ENCODE measurements at places on chromosomes 16 and 17.

- DNase-seq: no peak
These were observed 11.4 kb upstream of the CCL1 start for GRCh38 chr17:34374457-34374856.

DNA sequence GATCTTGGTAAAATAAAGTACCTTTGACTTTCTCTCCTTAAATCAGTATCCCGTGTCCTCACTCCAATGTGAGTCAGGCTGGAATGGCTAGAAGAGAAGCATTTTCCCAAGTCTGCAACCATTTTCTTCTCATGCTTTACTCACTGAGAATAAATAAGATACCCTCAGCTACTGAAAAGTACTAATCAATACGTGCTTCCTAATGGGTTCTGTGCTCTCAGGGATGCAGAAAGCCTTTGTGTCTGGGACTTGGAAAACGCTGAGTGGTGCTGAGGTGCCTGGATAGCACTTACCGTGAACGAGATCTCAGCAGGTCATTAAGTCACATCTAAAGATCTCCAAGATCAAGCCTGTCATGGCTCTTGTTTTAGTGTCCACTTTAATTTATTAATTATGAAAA is 672.3 kb upstream of the C16orf82 start:
- DNase-seq: no peak

- no peak for DNase-seq
These were observed 57.8 kb downstream of the USP43 start for GRCh38 chr17:9702914-9703780.

GRCh38 chr17:2192367-2193057 is 111.1 kb downstream of the SMG6 start:
- peak; percentile 94 for DNase-seq

DNA sequence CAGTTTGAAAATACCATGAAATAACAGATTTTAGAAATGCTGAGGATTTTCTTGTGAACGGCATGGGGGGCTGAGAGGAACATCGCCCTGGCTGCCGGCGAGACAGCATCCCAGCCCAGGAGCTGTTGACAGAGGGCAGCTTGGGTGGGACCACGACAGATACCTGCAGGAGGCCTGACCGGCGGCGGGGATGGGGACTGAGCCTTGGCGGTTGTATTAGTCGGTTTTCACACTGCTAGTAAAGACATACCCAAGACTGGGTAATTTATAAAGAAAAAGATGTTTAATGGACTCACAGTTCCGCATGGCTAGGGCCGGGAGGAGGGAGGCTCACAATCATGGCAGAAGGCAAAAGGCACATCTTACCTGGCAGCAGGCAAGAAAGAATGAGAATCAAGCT is 82.3 kb upstream of the DNAH17 start:
- DNase-seq: no peak

DNA sequence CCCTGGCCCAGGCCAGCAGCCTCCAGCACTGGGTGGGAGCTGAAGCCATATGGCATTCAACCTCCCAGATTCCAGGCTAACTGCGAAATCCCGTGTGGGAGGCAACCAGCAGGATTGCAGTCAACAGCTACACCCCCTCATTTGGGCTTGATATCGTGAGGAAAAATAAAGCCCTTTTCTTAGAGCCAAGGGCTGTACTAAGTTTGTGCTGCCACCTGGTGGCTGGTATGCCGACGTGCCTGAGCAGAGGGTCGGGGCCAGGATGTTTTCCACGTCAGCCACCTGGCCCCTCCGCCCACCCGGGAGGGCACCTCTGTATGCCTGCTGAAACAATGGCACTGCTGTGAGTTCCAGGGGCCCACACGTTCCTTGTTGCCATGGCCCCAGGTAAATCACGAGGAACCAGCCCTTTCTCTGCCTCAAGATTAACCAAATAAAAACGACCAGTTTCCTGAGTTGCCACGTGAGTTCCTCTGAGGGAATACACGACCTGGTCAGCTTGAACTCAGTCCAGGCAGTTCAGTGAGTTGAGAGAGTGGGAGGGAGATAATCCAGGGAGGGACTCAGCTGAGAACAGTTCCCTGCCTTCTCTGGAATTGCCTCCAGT is 9.0 kb downstream of the TMEM98 start:
- DNase-seq: peak; percentile 27

- no peak for DNase-seq
These were observed 28.8 kb downstream of the RNF43 start for GRCh38 chr17:58388302-58389190.

DNA sequence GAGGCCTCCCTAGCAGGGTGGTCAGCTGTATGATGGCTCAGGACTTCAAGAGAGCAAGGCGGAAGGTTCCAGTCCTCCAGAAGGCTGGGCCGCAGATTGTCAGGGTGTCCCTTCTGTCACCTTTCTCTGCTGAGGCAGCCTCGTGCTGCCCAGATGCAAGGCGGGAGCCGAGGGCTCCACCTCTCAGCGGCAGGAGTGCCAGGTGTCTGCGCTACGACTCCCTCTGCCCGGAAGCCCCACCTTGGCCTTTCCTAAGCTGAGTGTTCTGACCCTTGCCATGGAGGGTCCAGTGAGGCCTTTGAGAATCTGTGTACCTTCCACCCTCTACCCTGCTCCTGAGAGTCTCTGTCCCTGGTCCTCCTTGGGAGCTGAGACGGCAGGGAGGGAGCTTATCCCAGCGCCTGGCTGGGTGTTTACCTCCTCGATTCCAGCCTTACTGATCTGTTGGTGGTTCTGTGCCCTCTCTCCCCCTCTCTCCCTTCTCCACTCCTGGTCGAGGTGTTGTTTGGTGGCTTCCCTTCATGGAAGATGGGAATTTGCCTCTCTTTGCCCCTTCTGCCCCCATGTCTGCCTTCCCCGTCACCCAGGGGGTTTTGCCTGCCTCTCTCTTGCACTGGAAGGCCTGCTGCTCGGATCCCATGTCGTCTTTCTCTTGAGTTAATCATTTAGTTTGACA is 2.2 kb upstream of the ZNF750 start:
- no peak for DNase-seq

- DNase-seq: peak; percentile 11
These were observed 133.4 kb upstream of the DYNLRB2 start for GRCh38 chr16:80407265-80407987.

Data from RCC 7860 (cell line).